ENCODE measurements at places on chromosomes 7 and 10.
A peak's percentile ranks its signal among the peaks of the same experiment; 100 is the strongest.

- DNase-seq, result no peak
Measured at GRCh38 chr7:135320268-135320667, 86.6 kb downstream of the STRA8 start.

DNA sequence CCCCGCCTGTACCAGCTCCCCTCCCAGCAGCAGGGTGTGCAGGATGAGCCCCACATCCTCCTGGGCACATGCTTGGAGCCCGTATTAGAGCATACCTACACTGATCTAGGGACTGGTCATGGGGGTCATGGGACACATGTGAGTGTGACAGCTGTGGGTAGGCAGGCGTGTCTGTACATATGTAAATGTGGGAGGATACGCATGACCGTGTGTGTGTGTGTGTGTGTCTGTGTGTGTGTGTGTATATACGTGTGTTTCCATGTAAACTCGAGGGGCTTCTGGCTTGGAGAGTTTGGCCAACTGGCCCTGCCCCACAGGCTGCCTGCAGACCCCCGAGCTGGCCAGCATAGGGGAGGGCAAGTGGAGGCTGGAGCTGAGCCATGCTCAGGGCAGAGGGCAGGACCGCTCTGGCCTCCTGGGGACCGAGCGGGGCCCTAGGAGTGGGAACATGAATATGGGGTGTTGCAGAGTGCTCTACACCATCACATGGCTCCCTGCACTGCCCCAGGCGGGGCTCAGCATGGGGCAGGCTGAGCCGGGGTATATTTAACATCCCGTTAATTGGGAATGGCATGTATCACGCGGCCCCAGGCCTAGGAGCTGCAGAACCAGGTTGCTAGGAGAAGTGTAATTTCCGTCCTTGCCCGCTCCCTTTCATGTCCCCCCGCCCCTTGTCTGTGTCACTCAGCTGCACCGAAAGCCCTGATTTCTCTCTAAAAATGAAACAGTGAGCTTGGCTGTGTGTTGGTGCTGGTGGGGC, 152.7 kb upstream of the PCBD1 start:
- DNase-seq, result no peak

- DNase-seq, result no peak
Measured at GRCh38 chr10:112456533-112456932, 9.5 kb downstream of the VTI1A start.

GRCh38 chr7:95365151-95365550, 31.0 kb downstream of the PON3 start:
- DNase-seq, result no peak

- no peak for DNase-seq
Measured at GRCh38 chr10:127392351-127393235, 156.5 kb upstream of the NPS start.

- no peak for DNase-seq
Measured at GRCh38 chr10:5506751-5507648, 7.6 kb upstream of the CALML5 start.

- DNase-seq, result no peak
Measured at GRCh38 chr7:121212036-121212435, 116.8 kb upstream of the WNT16 start.

DNA sequence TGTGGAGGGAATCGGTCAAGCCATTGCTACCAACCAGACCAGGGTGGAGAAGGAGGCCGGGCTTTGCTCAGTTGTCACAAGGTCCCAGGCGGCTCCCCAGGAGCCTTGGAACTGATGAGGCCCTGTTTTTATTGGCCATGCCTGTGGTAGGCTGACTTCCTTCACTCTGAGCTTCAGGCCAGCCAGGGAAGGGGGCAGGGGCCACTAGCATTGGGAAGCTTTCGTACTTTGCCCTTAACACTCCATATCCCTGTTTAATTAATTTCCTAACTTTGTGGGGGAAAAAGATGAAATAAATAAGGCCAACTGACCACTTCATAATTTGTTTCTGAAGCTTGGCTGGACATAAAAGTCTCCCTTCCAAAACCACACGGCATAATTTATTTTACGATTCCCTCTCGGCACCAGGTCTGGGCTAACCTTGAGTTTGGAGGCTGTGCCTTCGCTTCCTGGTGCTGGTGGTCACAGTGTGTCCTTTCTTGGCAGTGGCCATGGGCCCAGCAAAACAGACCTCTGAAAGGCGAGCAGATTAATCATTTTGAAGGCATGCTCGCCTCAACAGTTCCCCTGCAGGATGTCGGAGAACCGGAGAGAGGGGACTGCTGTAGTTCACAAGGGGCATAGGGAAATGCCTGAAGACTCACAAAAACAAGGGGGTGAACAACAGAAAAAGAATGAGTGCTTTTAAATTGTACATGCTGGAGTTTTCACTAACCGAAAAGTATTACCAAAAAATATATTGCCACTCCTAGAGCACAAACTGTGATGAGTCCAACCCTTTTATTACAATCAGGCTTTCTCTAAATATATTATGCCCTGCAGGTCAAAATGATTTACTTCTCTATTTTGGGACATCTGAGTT, 966.0 kb downstream of the LRMDA start:
- DNase-seq, result no peak

- no peak for DNase-seq
Measured at GRCh38 chr7:155071121-155071651, 1.1 kb downstream of the HTR5A start.

GRCh38 chr7:148623586-148624282, 33.2 kb downstream of the C7orf33 start:
- no peak for DNase-seq

DNA sequence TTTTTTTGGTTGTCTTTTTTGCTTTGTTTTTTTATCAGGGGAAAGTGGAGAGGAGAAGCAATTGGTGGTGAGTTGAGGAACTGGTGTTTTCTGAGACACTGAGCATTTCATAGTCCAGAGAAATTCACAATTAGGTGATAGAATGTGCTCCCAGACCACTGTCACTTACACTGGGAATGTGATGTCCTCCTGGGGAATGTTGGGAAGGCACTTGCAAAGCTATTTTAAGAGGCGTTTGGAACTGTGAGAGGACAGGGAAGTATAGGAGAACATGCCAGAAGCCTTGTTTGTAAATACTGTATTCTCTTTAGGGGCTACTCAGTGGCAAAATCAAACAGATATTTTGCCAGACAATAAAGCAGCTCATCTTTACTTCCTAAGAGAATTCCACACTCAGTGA, 16.0 kb downstream of the CHRM2 start:
- no peak for DNase-seq

- no peak for DNase-seq
Measured at GRCh38 chr7:44987457-44987856, 8.6 kb upstream of the MYO1G start.

GRCh38 chr7:14842523-14842922, 60.0 kb downstream of the DGKB start:
- no peak for DNase-seq

- no peak for DNase-seq
Measured at GRCh38 chr7:93914581-93915066, 6.9 kb upstream of the GNG11 start.

- DNase-seq, result no peak
Measured at GRCh38 chr7:41708581-41709358, 5.9 kb upstream of the INHBA start.

- DNase-seq, result no peak
Measured at GRCh38 chr7:127791446-127792189, 139.6 kb downstream of the SND1 start.

- DNase-seq, result no peak
Measured at GRCh38 chr7:22858640-22859561, 36.3 kb upstream of the TOMM7 start.

- DNase-seq, result peak; percentile 50
Measured at GRCh38 chr10:104045151-104046089, 40.3 kb downstream of the COL17A1 start.

DNA sequence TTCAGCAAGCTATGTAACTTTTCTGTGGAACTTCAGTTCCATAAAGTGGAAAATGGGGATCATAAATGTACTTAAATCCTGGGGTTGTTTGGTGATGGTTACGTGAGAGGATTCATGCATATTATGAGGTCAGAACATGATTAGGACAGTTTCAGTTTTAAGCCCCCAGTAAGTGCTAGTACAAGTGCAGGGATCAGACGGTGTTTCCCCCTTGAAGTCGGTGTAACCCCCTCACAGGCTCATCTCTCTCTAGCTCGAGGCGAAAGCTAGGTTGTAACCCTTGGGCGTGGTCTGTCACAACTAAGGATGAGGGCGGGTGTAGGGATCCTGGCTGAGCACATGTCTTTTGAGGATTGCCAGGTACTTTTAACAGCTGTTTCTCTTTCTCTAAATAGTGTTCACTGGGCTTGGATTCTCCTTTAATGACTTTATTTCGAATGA, 84.7 kb downstream of the SPAG6 start:
- no peak for DNase-seq

DNA sequence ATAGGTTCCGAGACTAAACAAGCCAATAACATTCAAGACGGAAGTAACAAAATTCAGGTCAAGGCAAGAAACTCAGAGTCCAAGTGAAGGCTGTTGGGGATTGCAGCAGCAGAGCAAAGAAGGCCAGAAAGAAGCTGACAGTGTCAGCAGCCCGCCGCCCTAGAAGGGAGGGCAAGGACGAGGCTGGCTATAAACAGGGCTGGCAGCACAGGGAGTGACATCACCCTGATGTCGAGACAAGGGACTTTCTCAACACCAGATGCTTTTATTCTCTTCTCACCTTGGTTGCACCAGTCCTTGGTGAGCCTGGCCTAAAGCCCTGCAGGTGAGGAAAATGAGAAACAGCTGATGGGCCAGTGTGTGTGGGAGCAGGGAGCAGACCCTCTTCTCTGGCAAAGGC, 687.7 kb upstream of the NRP1 start:
- no peak for DNase-seq

DNA sequence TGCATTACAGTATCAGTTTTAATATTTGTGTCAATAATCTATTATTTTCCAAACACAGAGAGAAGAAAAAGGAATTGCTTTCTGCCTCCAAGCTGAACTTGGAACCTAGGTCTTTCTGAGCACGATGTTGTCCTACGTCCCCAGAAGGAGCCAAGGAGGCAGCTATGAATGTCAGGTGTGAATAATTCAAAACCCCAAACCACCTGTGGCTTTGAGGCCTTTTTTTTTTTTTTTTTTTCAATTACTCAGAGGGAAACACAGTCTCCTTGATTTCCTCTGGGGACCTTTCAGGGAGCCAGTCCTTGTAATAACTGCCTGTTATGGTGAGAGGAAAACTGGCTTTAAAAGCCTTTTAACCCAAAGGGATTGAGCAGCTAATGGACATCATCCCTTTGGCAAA, 8.3 kb downstream of the GPR85 start:
- DNase-seq, result no peak

- no peak for DNase-seq
Measured at GRCh38 chr7:142603870-142604448, 145.3 kb upstream of the PRSS1 start.
